ENCODE measurements at places on chromosomes 12 and 14.

DNA sequence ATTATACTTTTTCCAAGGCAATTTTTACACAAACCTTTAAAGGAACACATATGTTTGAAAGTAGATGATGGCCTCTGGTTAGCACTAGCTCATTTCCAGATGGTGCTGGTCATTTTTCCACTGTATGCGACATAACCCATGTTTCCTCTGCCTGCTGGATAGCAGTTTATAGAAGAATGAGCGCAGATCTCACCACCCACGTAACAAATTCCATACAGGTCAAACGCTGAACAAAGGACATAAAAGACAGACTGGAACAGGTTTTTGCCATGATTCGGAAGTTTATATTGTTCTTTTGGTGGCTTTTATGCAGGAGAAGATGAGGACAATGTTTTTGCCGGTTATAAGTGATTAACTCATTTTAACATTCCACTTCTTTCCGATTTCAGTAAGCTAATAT, 30.7 kb downstream of the PPP1R36 start:
- no peak for DNase-seq

DNA sequence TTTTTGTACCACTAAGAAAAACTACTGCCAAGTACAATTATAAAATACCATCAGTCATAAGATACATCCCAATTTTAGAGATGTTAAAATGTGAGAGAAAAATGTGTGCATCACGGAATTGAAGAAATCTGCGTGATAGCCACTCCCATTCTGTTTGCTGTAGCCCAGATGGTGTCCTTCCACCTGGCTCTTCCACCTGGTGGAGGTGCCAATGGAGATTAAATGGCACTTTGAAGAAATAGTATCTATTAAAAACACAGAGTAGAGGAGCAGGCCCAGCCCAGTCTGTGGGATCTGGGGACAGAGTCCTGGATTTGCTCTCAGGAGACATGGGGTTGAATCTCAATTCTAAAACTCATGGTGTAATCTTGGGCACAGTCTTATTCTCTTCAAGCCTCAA, 35.5 kb downstream of the TSPAN11 start:
- no peak for DNase-seq

- peak; percentile 39 for DNase-seq
Measured at GRCh38 chr12:91732086-91732485, 413.6 kb downstream of the BTG1 start.

GRCh38 chr14:104386151-104386841, 193.3 kb upstream of the C14orf180 start:
- DNase-seq = no peak

DNA sequence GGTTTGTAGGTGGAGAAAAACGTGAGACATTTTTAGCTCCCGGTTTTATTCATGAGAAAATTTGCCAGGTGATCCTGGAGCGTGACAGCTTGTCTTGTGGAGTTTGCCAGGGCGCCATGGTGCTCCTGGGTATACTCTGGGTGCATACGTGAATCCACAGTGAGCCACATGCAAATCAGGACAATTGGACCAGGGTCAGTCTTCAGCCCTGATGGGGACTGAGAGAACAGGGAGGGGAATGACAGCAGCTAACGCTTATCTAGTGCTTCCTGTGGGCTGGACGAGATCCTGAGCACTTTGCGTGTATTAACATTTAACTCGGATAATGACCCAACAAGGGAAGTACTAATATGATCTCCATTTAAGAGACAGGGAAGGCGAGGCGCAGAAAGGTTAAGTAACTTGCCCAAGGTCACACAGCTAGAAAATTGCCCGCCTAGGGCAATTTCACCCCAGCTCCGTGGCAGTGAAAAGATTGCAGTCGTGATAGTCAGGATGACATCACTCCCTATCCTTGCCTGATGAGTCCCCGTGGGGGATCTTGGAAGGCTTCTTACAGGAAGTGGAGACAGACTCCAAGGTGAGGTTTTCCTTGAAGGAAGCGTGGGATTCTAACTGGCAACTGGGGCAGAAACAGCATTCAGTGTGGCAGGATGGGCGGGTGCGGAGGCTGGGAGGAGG, 118.4 kb upstream of the NCOR2 start:
- DNase-seq = peak; percentile 76

- no peak for DNase-seq
Measured at GRCh38 chr14:23641915-23642588, 5.9 kb downstream of the DHRS2 start.

DNA sequence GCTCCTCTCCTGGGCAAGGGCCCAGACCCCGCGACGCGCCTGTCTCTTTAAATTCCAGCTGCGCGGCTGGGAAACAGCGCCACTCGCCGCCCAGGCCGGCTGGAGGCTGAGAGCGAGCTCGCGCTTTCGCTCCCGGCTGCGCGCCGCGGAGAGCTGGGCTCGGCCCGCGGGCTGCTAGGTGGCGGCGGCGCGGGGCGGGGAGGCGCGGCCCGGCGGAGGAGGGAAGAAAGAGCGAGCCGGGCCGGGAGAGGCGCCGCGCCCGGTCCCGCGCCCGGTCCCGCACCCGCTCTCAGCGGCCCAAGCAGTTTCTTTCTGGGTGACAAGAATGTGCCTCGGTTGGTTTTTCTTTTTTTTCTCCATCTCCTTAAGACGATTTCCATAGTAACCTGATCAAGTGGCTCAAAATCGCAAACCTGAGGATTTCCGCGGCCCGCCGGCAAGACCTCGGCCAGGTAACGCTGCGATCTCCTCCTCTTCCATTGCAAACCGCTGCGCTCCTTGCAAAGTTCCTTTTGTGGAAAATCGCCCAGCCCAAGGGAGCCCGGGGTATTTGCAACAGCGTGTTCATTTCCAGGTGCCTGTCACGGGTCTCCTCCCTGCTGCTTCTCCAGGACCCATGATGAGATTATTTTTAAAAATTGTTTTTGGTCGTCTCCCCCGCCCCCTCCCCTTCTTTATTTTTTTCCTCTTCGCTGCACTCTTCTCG, 259.5 kb upstream of the E2F7 start:
- peak; percentile 48 for DNase-seq

DNA sequence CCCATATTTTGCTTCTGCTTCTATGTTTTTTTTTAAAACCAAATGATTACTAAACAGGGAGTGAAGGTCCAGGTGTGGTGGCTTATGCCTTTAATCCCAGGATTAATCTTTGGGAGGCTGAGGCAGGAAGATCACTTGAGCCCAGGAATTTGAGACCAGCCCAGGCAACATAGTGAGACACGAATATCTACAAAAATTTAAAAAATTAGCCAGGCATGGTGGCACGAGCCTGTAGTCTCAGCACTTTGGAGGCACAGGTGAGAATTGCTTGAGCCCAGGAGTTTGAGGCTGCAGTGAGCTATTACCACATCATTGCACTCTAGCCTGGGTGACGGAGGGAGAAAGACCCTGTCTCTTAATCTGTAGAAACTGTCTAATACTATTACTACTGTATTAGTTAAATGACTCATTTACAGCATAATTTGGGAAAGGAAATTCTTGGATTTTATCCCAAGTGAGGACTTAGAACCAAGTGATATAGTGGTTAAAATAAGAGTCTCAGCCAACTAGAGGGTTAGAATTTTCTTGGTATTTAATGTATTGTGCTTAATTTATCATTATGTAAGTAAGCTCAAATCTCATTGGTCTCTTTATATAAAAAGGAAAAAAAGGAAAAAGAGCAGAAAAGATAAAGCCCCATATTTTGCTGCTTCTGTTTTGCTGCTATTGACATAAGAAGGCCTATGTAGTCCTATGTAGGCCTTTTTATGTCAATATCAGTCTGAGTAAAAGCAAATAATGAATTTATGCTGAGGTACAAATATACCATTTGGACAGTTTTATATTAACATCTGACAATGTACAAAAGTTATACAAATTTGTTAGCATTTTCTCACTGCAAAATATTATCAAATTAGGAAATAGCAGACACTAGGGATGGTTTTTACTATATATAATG, 163.4 kb downstream of the RAD51B start:
- DNase-seq = no peak

DNA sequence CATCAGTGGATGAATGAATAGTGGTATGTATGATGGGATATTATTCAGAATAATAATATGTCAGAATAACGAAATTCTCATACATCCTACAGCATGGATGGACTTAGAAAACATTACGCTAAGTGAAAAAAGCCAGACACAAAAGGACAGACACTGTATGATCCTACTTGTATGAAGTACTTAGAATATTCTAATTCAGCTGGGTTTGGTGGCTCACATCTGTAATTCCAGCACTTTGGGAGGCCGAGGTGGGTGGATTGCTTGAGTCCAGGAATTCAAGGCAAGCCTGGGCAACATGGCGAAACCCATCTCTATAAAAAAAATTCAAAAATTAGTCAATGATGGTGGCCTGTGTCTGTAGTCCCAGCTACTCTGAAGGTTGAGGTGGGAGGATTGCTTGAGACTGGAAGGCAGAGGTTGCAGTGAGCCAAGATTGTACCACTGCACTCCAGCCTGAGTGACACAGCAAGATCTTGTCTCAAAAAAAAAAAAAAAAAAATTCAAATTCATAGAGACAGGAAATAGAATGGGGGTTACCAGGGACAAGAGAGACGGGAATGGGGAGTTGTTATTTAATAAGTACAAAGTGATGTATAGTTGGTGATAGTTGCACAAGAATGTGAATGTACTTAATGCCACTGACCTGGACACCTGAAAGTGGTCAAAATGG, 132.3 kb downstream of the CHST11 start:
- DNase-seq = no peak

DNA sequence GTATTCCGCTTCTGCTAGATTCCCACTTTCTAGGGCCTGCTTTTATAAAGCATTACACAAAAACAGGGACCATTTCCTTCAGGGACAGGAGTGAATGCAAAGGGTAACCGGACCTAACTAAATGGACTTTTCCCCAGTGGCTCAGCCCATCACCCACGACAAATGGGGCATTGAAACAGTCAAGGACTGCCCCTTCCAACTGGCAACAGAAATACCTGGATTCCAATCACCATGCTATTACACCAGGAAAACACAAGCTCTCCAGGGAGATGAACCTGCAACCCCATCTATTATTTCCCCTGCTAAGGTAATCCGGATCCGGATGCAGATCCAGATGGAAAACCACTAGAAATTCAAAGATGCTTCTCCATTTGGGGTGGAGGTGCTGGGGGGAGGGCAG, 1.0 kb downstream of the MPHOSPH9 start:
- no peak for DNase-seq

GRCh38 chr12:119461636-119462214, 127.2 kb downstream of the CCDC60 start:
- no peak for DNase-seq

DNA sequence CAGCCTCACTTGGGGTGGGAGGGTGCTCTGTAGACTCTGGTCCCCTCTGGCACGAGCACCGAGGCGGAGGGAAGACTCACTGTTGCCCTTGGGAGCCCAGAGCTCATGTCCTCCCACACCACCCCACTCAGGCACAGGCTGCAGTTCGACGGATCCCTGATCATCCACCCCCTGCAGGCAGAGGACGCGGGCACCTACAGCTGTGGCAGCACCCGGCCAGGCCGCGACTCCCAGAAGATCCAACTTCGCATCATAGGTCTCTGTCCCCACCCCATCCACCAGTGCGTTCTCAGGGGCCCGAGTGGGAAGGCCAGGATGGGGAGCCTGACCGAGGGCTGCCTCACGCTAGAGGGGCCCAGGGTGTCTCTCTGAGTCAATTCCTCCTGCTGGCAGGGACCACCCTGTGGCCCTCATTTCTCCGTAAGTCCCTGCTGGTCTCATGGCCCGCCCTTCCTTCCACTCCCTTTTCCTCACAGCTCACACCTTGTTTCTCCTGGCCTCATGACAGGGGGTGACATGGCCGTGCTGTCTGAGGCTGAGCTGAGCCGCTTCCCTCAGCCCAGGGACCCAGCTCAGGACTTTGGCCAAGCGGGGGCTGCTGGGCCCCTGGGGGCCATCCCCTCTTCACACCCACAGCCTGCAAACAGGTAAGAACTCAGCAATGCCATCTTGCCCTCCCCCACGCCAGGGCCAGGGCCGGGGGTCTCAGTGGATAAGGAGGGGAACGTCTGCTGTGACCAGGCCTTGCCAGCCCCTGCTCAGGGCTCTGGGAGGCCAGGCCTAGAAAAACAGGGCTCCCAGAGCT, 27.0 kb downstream of the PAPLN start:
- no peak for DNase-seq

GRCh38 chr12:113551563-113551962, 79.9 kb upstream of the LHX5 start:
- DNase-seq = no peak

GRCh38 chr12:11067514-11067913, 5.4 kb upstream of the TAS2R46 start:
- no peak for DNase-seq

DNA sequence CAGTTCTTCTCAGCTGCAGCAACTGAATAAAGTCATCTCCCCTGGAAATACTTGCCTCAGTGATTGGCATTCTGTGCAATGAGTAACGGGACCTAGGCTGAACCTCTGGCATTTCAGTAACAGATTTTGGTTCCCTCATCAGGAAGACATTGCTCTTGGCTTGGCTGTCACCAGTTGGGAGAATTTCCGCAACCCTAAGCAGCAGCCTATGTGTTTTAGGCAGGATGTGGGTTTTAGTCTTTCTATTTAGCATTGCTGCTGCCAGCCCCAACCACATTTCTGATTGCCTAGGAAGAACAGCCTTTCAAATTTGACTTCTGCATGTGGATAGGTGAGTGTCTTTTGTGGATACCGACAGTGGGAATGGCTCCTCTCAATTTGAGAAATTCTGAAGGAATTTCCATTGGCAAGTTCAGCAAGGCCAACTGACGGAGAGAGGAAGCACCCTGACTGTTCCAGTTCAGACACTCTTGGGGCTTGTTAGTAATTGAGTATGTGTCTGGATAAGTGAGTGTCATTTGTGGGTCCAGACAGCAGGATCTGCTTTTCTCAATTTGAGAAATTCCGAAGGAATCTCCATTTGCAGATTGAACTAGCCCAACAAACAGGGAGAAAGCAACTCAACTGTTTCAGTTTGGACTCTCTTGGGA, 19.0 kb upstream of the CLEC2A start:
- DNase-seq = no peak

DNA sequence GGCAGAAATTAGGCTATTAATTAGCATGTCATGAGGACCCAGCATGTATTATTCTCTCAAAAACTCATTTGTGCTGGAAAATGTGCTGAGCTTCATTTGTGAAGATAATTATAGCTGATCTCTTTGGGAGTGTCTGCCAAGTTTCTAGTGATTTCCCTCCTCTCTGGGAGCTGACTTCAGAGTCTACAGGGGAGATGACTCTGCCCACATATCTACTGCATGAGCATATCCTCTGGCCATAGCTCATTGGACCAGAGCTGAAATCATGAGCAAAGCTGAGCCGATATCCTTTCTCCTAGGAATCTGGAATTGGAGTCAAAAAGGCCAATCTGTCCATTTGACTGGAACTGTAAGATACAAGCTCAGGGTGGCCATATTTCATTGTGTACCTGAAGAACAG, 5.9 kb downstream of the CCDC198 start:
- no peak for DNase-seq

GRCh38 chr12:2151391-2151790, 98.6 kb downstream of the CACNA1C start:
- no peak for DNase-seq
